Glomerular endothelial cell (primary cell): ENCODE measurements at places on chromosomes 12 and 14. TPM values are rescaled to one million over a fixed set of nuclear protein-coding genes. Genes with fewer than 3 reads are reported as not detected.
A peak's percentile ranks its signal among the peaks of the same experiment; 100 is the strongest.

GRCh38 chr12:52251367-52252051, 18.5 kb downstream of the KRT7 start:
- DNase-seq, result no peak

- DNase-seq, result no peak
These were observed 740.9 kb downstream of the GALC start for GRCh38 chr14:87252103-87252502.

- no peak for DNase-seq
These were observed 149.1 kb upstream of the ATP2B1 start for GRCh38 chr12:89857652-89858274.

DNA sequence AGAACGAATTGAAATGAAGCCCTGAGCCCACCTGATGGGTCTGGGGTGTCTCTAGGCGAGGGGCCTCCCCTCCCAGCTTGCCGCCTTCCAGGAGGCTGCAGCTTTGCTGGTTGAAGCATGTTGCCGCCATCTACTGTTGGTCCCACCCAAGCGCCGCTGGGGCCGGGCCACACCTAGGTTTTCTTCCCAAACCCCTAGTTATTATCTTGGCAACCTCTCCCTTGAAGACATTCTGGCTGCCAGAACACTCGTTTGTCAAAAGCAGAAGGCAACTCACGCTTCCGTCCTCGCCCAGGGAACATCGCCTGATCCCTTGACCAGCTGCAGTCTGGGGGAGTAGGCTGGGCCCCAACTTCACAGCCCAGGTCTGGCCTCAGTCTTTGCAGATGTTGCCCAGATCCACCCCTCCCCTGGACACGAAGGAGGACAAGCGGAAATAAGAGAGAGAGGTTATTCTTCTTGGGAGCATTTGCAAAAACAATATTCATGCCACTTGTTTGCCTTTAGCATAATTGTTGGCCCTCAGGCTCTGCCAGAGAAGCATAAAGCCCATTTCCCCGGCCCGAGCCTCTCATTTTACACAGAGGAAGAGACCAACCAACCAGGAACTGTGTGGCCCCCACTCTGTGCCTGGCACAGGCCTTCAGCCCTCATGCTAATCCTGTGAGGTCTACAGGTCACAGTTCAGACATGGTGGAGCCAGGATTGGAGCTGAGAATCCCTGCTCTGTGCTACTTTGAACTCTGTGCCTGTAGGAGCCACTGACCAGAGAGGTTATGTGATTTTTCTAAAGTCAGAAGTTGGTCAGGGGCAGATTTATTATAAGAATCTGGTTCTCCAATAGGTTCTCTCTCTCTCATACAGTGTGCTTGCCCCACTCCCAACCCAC, 6.8 kb downstream of the EMP1 start:
- no peak for DNase-seq

GRCh38 chr12:24600996-24601395, 347.9 kb downstream of the BCAT1 start:
- peak; percentile 78 for DNase-seq

GRCh38 chr14:47207617-47208016, 467.8 kb downstream of the MDGA2 start:
- no peak for DNase-seq

DNA sequence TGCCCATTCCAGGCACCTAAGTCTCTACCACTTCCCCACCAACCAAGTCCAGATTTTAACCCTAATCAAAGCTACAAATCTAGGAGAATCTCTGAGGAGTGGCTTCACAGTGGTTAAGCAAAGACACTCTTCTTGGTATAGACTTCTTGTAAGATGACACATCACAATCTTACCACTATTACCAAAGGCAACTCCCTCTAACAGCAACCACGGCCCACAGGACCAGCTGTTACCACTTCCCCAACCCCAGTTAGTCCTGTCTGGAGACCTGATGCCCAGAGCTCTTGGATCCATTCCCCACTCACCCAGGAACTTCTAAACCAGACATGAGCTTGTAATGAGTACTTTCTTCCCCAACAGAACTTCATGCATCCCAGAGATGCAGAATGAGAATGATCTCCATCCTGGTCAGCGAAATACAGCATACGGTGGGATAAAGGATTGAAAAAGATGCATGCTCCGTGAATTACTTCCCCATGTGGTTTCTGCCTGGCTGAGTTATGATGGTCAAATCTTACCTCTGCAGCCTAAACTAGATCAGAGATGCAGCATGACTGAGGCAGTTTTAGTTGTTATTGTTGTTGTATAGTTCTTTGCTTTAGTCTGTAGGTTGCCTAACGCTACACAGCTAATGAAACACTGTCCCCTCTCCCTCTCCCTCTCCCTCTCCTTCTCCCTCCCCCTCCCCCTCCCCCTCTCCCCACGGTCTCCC, 87.7 kb upstream of the FOXN3 start:
- no peak for DNase-seq

GRCh38 chr12:60168441-60168840, 572.6 kb downstream of the SLC16A7 start:
- DNase-seq, result no peak

DNA sequence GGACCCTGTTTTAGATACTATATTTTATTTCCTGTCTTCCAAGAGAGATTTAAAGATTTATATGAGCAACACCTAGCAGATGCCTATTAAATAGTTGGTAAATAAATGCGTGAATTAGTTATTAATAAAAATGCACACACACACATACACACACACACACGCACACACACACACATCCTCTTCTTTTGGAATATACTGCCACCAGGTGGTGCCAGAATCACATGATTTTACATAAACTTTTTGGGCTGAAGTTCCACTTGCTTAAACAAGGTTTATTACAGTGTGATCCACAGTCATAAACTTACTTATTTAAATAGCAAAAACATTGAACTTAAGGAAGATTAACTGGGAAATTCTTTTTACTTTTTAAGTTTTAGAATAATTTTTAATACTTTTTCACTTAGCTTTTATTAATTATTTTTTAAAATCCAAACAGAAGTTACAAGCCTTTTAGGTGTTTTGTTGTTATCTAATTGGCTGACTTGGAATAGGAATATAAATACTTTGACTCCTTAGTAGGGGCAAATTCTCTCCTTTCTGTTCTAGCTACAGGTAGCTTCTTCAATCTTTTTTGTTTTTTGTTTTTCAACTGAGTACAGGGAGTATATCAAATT, 17.5 kb downstream of the RAD51B start:
- peak; percentile 56 for DNase-seq

- DNase-seq, result no peak
These were observed 2.3 kb upstream of the CSRP2 start for GRCh38 chr12:76881142-76881541.

GRCh38 chr14:51356381-51356780, 116.3 kb downstream of the TMX1 start:
- no peak for DNase-seq

GRCh38 chr12:121520586-121521086, 60.2 kb downstream of the KDM2B start:
- DNase-seq, result no peak

GRCh38 chr14:72608391-72609204, 285.3 kb downstream of the DPF3 start:
- DNase-seq, result peak; percentile 31

DNA sequence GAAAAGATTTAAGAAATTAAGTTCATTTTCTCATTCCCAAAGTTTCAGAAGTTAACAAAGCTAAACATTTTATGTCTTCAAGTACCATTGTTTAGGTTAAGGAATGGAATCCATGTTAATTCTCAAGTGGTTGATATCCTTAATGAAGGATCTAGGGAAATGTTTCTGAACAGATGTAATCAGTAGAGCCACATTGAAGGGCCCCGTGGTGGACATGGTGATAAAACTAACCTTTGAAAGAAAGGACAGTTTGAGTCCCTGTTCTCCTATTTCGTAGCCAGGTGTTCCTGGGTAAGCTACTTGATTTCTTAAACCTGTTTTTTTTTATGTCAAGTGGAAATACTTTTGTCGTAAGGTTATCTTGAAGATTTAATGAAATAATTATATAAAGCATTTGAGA, 4.6 kb downstream of the PPM1A start:
- no peak for DNase-seq

- DNase-seq, result no peak
These were observed 141.8 kb downstream of the CACNA1C start for GRCh38 chr12:2194571-2194970.

GRCh38 chr14:73058922-73059673, 764 bp downstream of the RBM25 start:
- no peak for DNase-seq

GRCh38 chr14:101624536-101624935, 63.2 kb downstream of the DIO3 start:
- DNase-seq, result no peak

DNA sequence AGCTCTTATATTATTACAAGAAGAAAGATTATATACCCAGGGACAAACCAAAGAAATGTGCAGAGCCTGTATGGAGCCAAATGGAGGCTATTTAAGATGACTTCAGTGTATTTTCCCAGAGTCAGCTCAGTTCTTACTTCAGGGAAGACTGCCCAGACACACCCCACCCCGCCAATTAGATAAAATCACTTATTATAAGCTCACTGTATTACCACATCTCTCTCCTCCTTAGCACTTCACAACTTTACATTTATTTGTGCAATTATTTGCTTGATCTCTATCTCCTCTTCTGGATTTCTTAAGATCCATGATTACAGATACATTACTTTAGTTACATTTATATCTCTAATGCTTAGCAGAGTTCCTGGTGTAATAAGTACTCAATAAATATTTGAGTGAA, 24.7 kb upstream of the WDR89 start:
- DNase-seq, result no peak

DNA sequence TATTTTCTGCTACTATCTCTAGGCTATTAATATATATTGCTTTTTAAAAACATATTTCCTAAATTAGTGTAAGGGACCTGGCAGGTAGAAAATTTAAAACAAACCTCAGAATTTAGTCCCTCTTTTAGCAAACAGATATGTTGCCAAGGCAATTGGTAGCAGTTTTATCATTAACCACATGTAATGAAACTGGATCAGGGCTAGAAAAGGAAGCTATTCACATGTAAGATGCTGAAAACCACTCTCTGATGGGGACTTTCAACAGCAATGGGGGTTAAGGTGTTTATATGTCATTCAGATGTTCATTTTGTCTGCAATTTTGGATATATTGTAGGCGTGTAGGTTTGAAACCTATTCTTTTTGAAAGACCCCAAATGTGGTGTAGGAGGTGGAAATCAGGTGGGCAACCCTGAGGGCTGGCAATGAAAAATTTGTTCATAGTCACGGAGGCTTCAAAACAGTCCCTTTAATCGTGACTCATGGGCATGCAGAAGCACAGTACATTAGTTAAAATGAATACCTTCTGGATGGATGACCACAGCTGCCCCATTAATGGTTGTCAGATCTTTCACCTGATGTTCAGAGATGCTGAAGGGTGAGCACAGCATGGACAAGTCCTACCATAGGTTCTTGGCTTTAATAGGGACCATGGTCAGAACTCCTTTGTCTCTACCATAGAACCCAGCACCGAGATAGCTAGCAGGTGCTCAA, 5.9 kb upstream of the PKP2 start:
- DNase-seq, result no peak

DNA sequence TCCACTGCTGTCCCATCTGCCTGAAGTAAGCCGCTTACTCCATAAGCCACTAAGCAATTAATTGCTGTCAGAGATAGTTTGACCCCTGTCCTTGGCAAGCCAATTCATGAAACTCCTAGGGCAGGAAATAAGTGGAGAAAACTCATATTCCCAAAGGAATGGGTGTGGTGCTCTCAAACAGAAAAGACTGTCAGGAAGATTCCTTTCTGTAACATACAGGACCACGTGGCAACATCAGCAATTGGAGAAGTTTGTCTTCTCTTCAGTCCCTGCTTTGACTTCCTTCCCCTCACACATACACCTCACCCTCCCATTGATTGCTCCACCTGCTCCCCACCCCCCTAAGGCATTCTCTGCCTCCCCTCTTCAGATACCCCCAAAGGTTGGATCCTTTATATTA, 36.2 kb upstream of the MDM1 start:
- DNase-seq, result no peak

GRCh38 chr12:53726341-53726740, 911 bp downstream of the CALCOCO1 start:
- no peak for DNase-seq

- no peak for DNase-seq
These were observed 52.1 kb downstream of the STON2 start for GRCh38 chr14:81348061-81348460.

DNA sequence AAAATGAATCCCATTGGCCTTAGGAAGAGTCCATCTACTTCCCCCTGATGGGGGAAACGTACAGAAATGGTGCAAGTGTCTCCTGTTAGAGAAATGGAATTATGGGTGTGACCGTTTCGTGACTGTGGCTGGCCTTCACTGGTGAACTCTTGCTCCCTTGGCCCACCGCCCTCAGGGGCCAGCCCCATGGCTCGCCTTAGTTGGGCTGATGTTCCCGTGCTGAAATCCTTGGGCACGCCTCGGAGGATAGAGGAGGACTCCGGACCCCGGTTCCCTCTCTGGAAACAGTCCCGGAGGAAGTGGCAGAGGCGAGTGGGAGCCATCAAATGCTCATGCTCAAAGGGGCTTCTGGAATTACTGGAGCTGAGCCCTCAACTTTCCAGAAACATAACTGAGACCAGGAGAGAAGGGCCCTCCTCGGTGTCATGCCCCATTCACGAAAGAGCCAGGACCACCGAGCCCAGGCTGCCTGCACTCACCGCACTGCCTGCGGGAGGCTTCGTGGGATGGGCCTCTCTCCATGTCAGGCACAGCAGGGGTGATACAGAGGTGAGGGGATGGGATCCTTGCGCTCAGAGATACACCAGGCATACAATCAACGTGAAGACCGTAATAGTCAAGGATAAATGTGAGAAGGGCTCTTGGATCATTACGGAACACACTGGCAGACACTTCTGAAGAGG, 10.1 kb upstream of the CACNA2D4 start:
- no peak for DNase-seq

DNA sequence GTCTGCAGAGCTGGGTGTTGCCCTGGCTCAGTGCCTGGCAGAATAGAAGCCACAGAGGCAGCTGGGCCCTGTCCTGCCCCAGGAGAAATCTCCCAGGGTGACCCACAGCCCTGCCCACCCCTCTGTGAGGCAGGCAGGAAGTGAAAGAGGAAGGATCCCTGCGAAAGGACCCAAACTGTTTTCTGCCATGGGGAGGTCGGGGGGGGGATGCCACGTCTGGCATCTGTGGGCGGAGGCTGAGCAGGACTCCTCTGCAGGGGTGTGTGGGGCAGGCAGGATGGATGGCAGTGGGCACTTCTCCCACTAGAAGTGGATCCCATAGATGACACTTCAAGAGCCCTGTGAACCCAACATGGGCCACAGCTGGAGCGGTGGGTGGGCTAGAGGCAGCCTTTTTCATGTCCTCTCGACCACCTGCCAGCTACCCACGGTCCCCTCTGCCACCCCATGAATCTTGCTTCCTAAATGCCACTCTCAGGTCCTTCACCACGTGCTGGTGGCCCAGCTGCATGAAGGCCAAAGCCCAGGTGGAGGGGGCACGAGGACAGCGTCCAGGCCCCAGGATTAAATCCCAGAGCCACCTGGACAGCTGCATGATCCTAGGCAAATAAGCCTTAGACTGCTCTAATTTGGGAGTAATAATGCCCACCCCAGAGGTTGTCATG, 3.6 kb downstream of the PAPLN start:
- DNase-seq, result no peak

B4GALNT3 gene
- total RNA-seq, result 0.44 and 0.64 TPM in 2 replicates

CLEC12A gene
- not detected in 2 replicates for total RNA-seq

OTUB2 gene
- 5.7 and 8.2 TPM in 2 replicates for total RNA-seq

SPIC gene
- not detected in 2 replicates for total RNA-seq

CPSF6 gene
- total RNA-seq, result 28.9 and 29.2 TPM in 2 replicates

TRMT61A gene
- total RNA-seq, result 7.1 and 9.3 TPM in 2 replicates

HOXC13 gene
- not detected in 2 replicates for total RNA-seq

CYP46A1 gene
- 0.12 and 2.2 TPM in 2 replicates for total RNA-seq

SERPINA5 gene
- 0.29 and 1.1 TPM in 2 replicates for total RNA-seq

FGF6 gene
- total RNA-seq, result not detected in 2 replicates

ZNF385A gene
- total RNA-seq, result 5.6 and 6.0 TPM in 2 replicates

MDGA2 gene
- 0.12 and 1.1 TPM in 2 replicates for total RNA-seq

PRPH gene
- 1.5 TPM in 1 of 2 replicates, not detected in the other for total RNA-seq

PLEKHH1 gene
- total RNA-seq, result 0.93 and 1.8 TPM in 2 replicates

GALNT16 gene
- 0.70 and 1.3 TPM in 2 replicates for total RNA-seq
